ENCODE measurements at places on chromosomes 11 and 22. TPM values are rescaled to one million over a fixed set of nuclear protein-coding genes. Genes with fewer than 3 reads are reported as not detected.

Gene FAM76B
- polyA plus RNA-seq, result 20.2 TPM

- DNase-seq, result no peak
Observed at GRCh38 chr11:7671347-7672215, 1.7 kb downstream of the CYB5R2 start.

DNA sequence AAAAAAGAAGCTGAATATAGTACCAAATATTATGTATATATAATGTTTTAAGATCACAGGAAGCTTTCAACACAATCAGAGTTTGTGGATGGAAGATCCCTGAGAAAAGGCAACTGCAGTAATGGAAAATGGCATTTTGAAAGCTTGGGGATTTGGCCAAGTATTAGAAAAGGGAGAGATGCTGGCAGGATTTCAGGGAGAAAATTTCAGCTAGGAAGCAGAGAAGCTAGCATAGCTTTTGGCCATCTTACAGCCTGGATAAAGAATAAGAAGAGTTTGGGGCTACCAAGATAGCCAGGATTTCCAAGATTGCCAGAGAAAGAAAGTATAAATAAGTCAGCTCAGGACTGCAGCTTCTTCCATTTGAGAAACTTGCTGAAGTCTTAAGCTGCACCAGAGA, 440.8 kb upstream of the LUZP2 start:
- peak; percentile 43 for DNase-seq

Gene IL10RA
- polyA plus RNA-seq, result 5.4 TPM

DNA sequence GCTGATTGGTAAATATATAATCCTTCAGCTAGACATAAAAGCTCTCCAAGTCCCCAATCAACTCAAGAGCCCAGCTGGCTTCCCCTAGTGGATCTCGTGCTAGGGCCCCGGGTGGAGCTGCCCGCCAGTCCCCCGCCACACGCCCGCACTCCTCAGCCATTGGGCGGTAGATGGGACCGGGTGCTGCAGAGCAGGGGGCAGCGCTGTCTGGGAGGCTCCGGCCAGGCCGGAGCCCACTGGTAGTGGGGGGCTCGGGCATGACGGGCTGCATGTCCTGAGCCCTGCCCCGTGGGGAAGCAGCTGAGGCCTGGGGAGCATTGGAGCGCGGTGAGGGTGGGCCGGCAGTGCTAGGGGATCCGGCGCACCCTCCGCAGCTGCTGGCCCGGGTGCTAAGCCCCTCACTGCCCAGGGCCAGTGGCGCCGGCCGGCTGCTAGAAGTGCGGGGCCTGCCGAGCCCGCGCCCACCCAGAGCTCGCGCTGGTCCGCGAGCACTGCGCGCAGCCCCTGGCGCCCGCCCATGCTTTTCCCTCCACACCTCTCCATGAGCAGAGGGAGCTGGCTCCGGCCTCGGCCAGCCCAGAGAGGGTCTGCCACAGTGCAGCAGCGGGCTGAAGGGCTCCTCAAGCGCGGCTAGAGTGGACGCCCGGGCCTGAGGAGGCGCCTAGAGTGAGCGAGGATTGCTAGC, 1680.6 kb upstream of the RAG2 start:
- DNase-seq, result no peak

All from muscle of leg (tissue), 16 donors.